Upper lobe of left lung (tissue), 6 donors: ENCODE measurements at places on chromosomes 3 and 15.

DNA sequence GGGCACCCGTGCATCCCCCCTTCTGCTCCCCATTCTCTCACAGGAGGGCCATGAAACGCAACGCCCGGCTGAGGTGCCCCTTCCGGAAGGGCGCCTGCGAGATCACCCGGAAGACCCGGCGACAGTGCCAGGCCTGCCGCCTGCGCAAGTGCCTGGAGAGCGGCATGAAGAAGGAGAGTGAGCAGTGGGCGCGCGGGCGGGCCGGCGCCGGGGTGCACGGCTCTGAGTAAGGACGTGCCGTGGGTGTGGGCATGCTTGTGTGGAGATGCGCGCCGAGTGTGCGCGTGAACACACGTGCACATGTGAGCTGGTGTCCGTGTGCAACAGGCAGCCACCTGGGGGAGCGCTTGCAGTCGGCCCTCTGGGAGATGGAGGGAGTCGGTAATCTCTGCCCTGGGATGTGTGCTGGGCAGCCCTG, 28.1 kb downstream of the NR1I2 start:
- peak; percentile 23 for DNase-seq

DNA sequence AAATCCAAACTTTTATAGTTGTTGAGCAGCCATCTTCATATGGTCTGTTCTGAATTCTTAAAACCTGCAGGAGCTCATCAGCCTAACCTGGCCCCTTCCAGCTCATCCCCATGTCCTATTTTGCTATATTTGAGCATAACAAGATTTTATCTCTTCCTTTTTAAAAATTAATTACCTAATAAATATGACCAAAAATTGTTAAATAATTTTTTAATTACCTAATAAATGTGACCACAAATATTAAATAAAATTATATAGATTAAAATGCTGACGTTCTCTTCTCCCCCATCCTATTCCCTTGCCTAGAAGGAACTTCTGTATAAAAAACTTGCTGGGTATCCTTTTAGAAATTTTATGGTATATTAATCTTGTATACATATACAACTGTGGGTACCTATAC, 43.7 kb downstream of the OXNAD1 start:
- DNase-seq = no peak

DNA sequence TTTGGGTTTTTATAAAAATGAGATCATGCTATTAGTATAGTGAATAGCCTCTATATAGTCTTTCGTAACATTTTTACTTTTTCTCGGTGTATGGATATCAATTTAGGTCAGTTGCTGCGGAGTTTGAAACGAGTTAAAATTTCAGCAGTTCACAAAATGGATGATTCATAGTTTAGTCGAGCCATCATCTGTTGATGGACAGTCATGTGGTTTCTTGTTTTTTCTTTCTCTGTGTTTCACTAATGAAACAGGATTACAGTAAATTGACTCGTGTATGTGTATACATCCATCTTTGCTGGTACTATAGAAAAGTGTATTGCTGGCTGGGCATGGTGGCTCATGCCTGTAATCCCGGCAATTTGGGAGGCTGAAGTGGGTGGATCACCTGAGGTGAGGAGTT, 106.8 kb downstream of the IGF1R start:
- DNase-seq = no peak

DNA sequence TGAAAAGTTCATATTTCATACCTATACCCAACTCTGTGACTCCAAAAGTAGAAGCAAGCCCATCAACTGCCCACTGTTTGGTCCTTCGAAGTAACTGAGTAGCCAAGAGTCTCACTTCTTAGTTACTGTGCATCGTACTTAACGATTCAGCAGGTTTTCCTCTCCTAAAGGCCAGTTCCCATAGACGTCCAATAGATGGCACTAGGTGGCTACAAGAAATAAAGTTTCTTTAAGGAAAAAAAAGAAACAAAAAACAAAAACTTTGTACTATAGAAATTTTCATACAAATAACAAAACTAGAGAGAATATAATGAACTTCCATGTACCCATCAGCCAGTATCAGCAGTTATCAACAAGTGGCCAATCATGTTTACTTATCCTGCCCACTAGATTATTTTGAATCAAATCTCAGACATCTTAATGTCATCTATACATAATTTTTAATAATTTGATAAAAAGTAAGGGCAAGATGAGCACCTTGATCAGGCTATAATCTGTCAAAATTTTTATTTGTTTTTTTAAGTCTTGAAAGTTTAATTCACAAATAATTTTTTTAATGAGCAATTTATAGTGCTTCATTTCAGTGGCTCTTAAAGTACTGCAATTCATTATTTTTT, 63.8 kb upstream of the ACP3 start:
- no peak for DNase-seq

- no peak for DNase-seq
Observed at GRCh38 chr15:66912441-66912840, 153.0 kb upstream of the SMAD3 start.

- DNase-seq = no peak
Observed at GRCh38 chr3:95615592-95616310, 1198.6 kb upstream of the EPHA6 start.

DNA sequence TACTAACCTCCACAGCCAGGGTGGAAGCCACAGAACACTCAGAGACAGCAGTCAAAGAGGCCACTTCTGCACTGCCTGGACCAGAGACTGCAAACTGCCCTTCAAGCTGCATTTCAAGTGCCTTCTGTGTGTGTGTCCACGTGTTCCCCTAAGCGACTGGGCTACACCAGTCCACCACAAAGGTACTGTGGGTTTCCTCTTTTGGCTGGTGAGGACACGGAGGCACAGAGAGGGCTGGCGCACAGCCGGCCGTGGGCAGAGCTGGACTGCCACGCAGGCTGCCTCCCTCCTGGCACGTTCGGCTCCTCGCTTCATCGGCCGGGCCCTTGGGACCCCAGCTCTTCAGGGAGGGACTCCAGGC, 60.9 kb downstream of the MGLL start:
- peak; percentile 86 for DNase-seq

DNA sequence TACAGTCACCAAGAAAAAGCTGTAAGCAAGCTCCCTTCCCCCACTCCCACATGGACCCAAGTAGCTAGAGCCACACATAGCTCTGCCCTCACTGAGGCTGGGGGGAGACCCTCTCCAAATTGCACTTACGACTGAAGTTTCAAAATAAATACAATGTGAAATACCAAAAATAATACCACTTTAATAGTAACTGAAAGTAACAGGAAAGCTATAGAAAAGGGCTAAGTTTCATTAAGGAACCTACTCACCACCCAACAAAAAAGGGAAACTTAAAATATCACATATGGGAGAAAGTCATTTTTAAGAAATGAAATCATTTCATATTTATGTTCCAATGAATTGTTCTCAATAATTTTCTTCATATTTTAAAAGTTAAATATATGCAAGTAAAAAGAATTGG, 130.4 kb upstream of the UBE2E2 start:
- no peak for DNase-seq

GRCh38 chr15:31214864-31215489, 111.7 kb upstream of the KLF13 start:
- peak; percentile 91 for DNase-seq

GRCh38 chr3:31075471-31075870, 181.0 kb upstream of the GADL1 start:
- DNase-seq = no peak

GRCh38 chr15:23854203-23854911, 167.3 kb upstream of the NDN start:
- no peak for DNase-seq

- DNase-seq = no peak
Observed at GRCh38 chr3:44136421-44136820, 105.3 kb upstream of the TOPAZ1 start.

GRCh38 chr3:185820973-185821758, 3.7 kb downstream of the IGF2BP2 start:
- no peak for DNase-seq

- no peak for DNase-seq
Observed at GRCh38 chr3:69458803-69459365, 73.0 kb upstream of the FRMD4B start.

GRCh38 chr3:63343674-63344073, 65.6 kb downstream of the SYNPR start:
- DNase-seq = no peak

DNA sequence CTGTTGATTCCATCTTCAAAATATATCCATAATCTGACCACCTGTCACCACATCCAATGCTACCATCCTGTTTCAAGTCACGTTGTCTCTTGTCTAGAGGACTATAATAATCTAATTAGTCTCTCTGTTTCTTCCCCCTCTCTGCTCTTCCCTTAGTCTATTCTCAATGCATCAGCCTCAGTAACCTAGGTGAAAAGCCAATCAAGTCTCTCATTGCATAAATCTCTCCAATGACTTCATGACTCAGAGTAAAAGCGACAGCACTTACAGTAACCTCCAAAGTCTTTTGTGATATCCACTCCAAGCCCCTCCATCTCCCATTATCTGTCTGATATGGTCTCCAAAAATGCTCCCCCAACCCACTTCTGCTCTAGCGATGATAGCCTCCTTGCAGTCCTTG, 7.2 kb downstream of the UBA3 start:
- DNase-seq = no peak

- DNase-seq = no peak
Observed at GRCh38 chr3:46359733-46360493, 6.0 kb downstream of the CCR2 start.

DNA sequence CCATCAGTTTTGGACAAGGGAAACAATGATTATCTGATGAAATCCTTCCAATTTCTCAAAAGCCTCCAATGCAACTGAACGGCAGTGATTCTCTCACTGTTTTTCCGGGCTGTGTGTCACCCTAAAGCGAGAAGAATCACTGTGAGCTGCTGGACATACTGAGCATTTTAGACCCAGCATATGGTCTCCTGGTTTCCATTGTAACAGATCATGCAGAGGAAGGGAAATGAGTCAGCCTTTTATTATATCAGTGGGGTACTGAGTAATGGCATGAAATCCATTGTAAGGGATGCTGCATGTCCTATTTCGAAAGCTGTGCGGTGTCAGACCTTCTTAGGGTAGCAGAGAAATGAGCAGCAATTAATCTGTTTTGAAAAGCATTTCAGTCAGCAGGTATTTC, 287.1 kb downstream of the IL5RA start:
- DNase-seq = no peak

- DNase-seq = no peak
Observed at GRCh38 chr3:33058765-33059164, 38.2 kb downstream of the GLB1 start.

DNA sequence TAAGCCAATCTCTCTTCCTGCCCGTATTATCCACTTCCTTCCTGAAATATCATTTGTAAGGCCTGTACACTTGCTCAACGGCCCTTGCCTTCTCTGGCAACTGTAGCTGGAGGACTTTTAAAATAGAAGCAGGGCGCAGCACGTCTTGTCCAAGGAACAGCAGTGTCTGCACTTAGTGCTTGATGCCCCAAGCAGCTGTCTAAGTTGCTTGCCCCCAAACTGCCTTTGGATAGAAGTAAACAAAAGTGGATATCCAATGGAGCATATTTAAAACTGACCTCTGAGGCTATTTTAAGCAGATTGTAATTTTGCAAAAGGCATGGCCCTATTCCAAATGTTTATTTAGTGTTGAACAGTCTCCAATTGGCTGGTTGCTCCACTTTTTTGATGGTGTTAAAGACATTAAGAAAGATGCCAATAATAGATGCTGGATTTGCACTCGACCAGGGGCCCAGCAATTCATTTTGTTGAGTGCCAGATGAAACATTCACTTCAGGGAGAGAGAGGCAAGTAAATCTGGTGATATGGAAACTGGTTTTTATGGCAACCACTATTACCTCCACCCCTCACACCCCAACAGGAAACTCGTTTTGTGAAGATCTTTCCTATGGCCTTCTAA, 526.8 kb upstream of the TBL1XR1 start:
- no peak for DNase-seq

DNA sequence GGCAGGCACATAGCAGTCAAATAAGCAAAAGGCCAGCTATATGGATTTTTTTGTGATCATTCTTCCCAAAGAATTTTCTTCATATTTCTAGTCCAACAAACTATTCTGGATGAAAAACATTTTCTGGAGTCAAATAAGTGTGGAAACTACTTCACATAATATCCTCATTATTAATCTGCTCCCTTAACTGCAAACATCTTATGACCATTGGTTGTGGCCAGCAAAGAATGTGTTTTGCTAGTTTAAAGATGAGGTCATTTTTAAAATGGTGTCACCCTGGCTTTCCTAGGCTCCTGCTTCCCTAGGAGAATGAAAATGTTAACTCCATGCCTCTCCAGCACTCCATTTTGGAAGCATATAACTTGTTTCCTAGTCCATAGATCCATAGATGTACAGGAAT, 118.8 kb downstream of the SST start:
- DNase-seq = no peak

DNA sequence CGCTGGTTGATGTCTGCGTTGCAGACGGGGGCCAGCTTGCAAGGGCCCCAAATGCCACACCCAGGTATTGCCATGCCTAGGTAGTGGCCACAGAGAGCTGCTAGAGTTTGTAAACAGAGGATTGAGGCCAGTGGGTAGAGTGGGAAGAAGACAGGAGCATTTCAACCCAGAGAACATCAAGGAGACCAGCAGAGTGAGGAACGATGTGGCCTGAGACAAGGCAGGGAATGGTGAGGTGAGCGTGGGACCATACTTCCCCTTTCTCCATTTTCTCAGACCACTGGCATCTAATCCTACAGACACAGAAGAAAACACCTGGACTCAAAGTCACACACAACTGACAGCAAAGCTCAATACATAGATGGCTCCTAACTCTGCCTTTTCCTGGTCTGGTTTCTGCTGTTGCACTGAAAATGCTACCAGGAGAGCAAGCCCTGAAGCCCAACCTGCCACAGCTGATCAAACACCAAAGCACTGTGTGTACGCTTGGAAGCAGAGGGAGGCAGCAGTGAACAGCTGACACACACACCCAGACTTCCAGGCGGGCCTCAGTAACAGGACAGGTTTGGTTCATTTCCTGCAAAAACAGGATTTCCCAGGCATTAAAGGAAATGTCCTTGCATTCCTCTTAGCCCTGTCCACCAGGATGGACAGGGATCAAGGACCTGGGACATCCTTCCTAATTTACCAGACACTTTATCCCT, 1.6 kb downstream of the FAM174B start:
- DNase-seq = no peak

GRCh38 chr15:51341366-51342226, at the start of gene GLDN:
Gene GLDN (plus strand): TSS chr15:51341655. CDS start chr15:51341685, 30 bp downstream.
- DNase-seq = peak; percentile 90

DNA sequence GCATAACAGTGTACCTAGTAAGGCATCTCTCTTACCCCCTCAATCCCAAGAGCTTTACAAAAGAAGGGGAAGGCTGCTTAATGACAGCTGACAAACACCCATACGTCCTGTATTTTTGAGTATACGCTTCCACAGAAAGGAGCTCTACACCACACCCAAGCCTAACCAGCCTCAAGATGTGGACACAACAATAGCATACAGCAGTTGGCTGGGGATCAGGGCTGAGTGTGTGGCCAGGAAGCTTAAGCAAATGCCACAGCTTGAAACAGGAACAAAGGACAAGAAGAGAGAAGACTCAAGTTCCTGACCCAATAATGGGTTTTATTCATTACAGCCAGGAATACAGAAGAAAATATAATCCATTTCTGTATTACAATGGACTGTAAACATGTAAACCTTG, 6.9 kb downstream of the HEXA start:
- DNase-seq = peak; percentile 75

- no peak for DNase-seq
Observed at GRCh38 chr3:153618176-153618575, 456.1 kb downstream of the RAP2B start.

- no peak for DNase-seq
Observed at GRCh38 chr3:13301286-13301987, 118.7 kb downstream of the NUP210 start.
